A549 treated with CORT108297 at 1 μM for 4 hours (cell line): ENCODE measurements at places on chromosomes 7 and 10. TPM values are rescaled to one million over a fixed set of nuclear protein-coding genes. Genes with fewer than 3 reads are reported as not detected.

PAPOLB gene
- not detected in 5 replicates for total RNA-seq

A1CF gene
- 0.01 TPM in 1 of 5 replicates, not detected in the others for total RNA-seq

LIPA gene
- total RNA-seq: 42.6 to 54.6 TPM (median 44.5 TPM) in 5 replicates

PHKG1 gene
- 0.31 to 0.83 TPM (median 0.65 TPM) in 5 replicates for total RNA-seq

EEPD1 gene
- 48.7 to 53.4 TPM (median 49.1 TPM) in 5 replicates for total RNA-seq

SLC25A28 gene
- 22.7 to 30.5 TPM (median 27.9 TPM) in 5 replicates for total RNA-seq

SERPINE1 gene
- 1,104 to 1,398 TPM (median 1,160 TPM) in 5 replicates for total RNA-seq

VGF gene
- total RNA-seq: 10.5 to 26.2 TPM (median 16.4 TPM) in 5 replicates

VKORC1L1 gene
- total RNA-seq: 28.2 to 32.7 TPM (median 31.8 TPM) in 5 replicates

ASB10 gene
- total RNA-seq: not detected in 5 replicates

ADIRF gene
- total RNA-seq: not detected in 5 replicates

EBF3 gene
- total RNA-seq: 0.14 to 0.30 TPM (median 0.15 TPM) in 5 replicates

SHH gene
- 0.99 to 2.1 TPM (median 1.2 TPM) in 5 replicates for total RNA-seq

LBX1 gene
- total RNA-seq: not detected in 5 replicates

HHEX gene
- total RNA-seq: 14.4 to 15.8 TPM (median 14.9 TPM) in 5 replicates

NUTM2A gene
- total RNA-seq: 0.03 to 0.14 TPM (median 0.09 TPM) in 5 replicates

BAZ1B gene
- 50.4 to 65.4 TPM (median 57.5 TPM) in 5 replicates for total RNA-seq

AGAP5 gene
- 2.1 to 2.9 TPM (median 2.4 TPM) in 5 replicates for total RNA-seq

TYSND1 gene
- total RNA-seq: 12.3 to 20.1 TPM (median 19.0 TPM) in 5 replicates

CYP26A1 gene
- total RNA-seq: 2.1 to 3.1 TPM (median 2.9 TPM) in 5 replicates

STOX1 gene
- 0.61 to 0.87 TPM (median 0.68 TPM) in 5 replicates for total RNA-seq
